ENCODE measurements at places on chromosomes 4 and X.

GRCh38 chrX:137118536-137118935 is 84.7 kb upstream of the GPR101 start:
- no peak for DNase-seq

- no peak for DNase-seq
Measured at GRCh38 chr4:26577066-26577465, 6.8 kb upstream of the TBC1D19 start.

DNA sequence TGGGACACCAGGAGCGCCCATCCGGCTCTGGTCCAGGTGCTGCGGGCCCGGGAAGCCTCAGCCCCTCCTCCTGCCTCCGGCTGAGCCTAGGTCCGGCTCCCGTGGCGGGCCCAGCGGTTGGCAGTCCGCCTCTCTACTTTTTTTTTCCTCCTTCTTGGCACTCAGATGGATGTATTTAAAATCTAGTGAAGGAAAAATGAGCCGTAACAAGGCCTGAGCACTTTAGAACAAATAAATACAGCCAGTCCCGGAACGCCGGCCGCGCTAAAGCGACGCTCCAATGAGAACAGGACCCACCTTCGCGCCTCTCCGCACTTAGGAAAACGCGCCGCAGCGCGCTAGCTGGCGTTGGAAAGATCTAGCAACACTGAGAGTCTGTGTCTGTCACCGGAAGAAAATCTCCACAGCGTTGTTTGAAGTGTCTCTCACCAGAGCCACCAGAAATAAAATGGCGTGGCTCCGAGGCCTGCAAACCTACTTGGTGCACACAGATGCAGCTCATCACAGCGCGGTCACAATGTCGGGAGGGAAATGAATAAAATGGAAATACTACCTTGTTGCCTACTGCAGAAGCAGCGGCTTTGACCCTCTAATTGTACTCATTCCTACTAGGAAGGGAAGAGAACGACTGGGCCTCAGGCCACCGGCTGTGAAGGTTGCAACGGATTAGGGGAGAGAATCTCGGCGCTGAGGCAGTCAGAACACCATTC is 4.7 kb downstream of the NEUROG2 start:
- DNase-seq = no peak

GRCh38 chr4:56348576-56348975 is 38.7 kb downstream of the AASDH start:
- no peak for DNase-seq

DNA sequence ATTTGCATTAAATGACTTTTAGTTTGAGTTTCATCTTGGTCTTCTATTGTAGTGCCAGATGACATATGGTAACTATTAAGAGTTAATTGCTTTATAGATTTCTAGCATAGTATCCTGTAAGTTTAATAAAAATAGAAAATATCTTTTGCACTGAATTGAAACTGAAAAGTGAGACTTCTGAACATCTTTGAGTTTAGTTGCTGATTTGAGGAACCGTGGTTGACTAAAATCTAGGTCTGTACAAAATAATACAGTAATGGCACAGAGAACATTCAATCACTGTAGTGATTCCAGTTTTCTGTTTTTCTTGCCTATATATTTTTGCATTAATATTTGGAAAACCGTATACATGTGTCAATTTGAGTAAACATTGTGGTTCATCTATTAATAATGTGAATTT is 60.7 kb downstream of the SPATA4 start:
- no peak for DNase-seq

DNA sequence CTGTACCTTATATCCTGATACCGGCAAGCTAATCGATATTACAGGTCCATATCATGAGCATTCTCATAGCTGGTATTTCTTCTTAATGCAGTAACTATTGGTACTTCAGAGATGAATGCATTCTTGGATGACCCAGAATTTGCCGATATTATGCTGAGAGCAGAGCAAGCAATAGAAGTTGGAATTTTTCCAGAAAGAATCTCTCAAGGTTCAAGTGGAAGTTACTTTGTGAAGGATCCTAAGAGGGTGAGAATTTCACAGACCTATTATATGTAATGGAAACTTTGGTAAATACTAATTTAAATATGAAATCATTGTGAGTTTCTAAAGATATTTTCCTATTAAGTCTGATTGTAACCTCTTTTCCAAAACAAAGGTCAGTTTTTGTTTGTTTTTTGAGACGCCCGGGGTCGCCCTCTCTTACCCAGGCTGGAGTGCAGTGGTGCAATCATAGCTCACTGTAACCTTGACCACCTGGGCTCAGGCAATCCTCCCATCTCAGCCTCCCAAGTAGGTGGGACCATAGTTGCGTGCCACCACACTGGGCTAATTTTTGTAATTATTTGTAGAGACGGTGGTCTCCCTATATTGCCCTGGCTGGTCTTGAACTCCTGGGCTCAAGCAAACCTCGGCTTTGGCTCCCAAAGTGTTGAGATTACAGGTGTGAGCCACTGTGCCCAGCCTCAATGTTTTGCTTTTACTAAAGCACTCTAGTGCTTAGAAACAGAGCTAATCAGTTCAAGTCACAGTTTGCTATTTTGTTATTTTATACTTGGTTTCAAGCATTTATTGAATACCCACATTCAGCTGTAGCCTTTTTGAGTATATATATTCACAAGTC is 18.6 kb downstream of the PI4K2B start:
- DNase-seq = no peak

GRCh38 chr4:137749466-137749865 is 217.2 kb upstream of the PCDH18 start:
- DNase-seq = no peak

- no peak for DNase-seq
Measured at GRCh38 chr4:2673157-2673556, 83.0 kb downstream of the TNIP2 start.

GRCh38 chr4:53793096-53793495 is 201.8 kb upstream of the LNX1 start:
- DNase-seq = no peak

- DNase-seq = no peak
Measured at GRCh38 chr4:8089862-8090261, 68.8 kb downstream of the ABLIM2 start.

DNA sequence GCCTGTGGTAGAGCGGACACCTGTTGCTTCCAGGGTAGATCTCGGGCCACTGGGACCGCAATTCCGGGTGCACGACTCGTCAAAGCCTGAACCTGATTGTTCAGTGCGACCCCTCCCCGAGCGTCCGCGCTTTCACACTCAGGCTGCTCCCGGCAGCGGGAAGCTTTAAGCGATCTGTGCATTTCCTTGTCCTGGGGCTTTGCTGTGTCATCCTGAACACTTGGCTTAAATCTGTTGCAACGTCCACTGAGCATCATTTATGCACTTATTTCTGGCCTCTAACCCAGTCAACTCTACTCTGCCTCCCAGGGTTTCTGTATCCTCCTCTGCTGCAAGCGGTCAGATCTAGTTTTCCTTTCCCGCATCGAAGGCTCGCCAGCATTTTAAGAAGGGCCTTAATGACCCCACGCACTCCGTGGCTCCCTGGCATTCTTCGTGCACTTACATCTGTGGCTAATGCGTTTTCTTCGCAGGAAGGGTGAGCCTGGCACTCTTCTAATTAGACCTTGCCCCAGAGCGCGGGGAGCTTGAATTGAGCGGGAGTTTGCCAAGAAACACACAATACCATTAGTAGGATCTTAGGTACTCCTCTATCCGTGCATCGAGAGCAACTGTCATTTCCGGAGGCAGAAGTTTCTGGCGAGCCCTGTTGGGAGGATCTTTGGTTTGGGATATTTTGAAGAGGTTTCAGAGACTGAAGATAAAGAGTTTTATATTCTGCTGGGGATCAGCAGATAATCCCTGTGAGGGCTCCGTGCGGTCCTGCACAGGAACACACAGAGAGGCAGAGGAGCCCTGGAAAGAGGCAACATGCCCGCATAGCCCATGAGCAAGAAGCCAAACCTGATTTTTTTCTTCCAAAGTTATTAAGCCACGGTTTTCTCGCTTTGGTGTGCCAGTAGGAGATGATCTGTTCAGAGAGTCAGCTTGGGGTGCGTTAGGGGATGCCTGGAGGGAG is 654 bp upstream of the DDIT4L start:
- no peak for DNase-seq

GRCh38 chr4:89610236-89610635 is 226.7 kb downstream of the SNCA start:
- no peak for DNase-seq

GRCh38 chr4:89114100-89114499 is 2.8 kb downstream of the TIGD2 start:
- DNase-seq = no peak

DNA sequence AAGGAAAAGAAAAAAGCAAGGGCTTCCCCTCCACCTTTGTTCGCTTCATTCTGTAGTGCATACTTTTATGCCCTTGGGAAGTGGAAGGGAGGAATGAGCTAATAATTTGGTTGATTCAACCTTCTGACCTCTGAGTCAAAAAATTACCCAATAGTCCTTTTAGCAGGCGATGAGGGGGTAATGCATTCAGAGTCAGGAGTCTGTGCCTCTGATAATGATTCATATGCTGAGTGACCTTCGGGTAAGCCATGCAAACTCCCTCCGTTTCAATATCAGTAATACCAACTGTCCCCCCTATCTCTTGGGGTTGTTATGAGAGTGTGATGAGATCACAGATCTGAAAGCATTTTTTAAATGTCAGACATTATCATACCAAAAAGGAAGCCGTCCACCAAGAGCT is 41.6 kb upstream of the ACSL4 start:
- DNase-seq = no peak

DNA sequence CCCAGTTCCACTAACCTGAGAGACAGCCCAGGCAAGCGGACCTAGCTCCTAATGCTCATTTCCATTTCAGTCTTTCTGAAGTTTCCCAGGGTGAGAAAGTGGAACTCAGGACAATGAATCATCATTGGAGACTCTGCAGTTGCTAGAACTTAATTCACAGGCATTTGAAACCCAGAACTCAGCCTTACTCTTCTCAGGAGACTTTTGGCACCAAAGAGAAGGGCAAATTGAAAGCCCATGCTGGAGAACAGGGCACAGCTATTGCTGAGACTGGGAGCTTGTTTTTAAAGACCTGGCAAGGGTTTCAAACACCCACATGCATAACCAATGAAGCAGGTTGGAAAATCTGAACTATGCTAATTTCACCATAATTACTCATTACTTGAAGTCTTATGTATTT is 36.0 kb downstream of the BST1 start:
- no peak for DNase-seq

GRCh38 chrX:8455557-8455956 is 9.1 kb upstream of the VCX3B start:
- DNase-seq = no peak

DNA sequence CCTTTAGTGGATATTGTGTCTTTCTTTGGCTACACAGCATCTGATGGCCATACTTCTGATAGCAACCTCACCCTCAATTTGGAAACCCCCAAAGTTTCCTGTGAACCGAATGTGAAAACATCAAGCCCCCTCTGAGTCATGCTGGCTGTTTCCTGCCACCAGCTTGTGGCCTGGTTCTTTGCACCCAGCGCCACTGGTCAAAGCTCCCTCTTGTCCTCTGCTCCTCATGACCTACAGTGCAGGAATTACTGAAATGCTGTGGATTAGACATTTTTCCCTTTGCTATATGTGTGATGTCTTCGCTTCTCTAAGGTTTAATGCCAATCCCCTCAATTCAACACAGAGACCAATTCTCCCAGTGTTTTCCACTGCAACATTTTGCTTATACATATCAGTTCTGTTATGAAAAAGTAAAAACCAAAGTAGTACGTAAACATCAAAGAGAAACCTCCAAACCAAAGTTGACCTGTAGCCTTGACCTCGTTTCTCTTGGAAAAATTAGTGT is 224.0 kb upstream of the TENM3 start:
- no peak for DNase-seq

DNA sequence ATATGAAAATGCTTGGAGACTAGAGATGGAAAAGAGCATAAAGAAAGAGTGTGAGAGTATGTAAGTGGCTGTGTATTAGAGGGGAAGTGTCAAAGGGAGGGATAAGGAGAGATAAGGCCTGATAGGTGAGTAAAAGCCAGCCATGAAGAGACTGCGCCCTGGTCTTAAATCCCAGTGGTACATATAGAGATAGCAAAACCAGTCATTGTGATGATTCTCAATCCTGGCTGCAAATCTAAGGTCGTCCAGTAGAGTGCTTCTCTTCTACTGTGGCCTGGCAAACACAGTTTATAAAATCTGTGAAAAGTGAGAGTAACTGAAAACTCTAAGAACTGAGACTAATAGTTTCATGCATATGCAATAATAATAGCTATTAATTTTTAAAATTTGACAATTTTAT is 86.9 kb downstream of the MAB21L2 start:
- DNase-seq = no peak

All from DMS79 (cell line).